ENCODE measurements at places on chromosomes 3 and 15.

- no peak for DNase-seq
- H3K36me3 ChIP-seq = no peaks in the 10 kb centered on the region
- no peaks in the 10 kb centered on the region for H3K27me3 ChIP-seq
- H3K4me1 ChIP-seq = no peaks in the 10 kb centered on the region
- no peak overlapping the region for H3K27ac ChIP-seq
These were observed 19.0 kb upstream of the CSTA start for GRCh38 chr3:122305818-122306621.

- H3K27ac ChIP-seq = no peak overlapping the region
- H3K4me3 ChIP-seq = no peak overlapping the region
- no peak for DNase-seq
- peaks cover 49% of the 10 kb centered on the region for H3K4me1 ChIP-seq
These were observed 17.5 kb downstream of the SLC9A9 start for GRCh38 chr3:143830786-143831185.

DNA sequence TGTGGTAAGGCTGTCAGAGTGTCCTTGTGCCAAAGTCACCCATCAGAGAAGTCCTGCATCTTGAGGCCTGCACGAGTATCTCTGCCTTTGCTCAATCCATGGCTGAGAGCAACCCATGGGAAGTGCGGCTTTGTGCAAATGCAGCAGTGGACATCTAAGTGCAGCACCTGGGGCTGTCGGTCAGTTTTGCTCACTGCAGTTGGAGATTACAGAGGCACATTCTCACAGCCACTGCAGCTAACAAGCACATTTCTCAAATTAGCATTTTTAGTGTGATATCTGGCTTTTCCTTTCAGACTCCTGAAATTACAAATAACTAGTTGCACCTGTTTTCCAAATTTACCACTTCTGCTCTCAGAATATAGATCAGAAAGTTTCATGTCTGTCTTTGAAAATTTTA lies 81.5 kb upstream of the DAZL start:
- no peaks in the 10 kb centered on the region for H3K4me1 ChIP-seq
- no peaks in the 10 kb centered on the region for H3K27me3 ChIP-seq
- no peaks in the 10 kb centered on the region for H3K36me3 ChIP-seq
- DNase-seq = no peak

GRCh38 chr3:135166266-135166825 lies 371.3 kb downstream of the EPHB1 start:
- no peak for DNase-seq
- H3K27ac ChIP-seq = no peak overlapping the region
- no peaks in the 10 kb centered on the region for H3K4me1 ChIP-seq
- no peak overlapping the region for H3K4me3 ChIP-seq

GRCh38 chr15:98746375-98747155 lies 98.2 kb downstream of the IGF1R start:
- H3K4me3 ChIP-seq = no peak overlapping the region
- no peak for DNase-seq
- no peak overlapping the region for H3K27ac ChIP-seq
- H3K36me3 ChIP-seq = no peaks in the 10 kb centered on the region

GRCh38 chr15:63820210-63820609 lies 13.5 kb downstream of the HERC1 start:
- H3K27me3 ChIP-seq = no peaks in the 10 kb centered on the region
- no peak overlapping the region for H3K4me3 ChIP-seq
- peaks cover 7% of the 10 kb centered on the region for H3K36me3 ChIP-seq
- H3K4me1 ChIP-seq = peaks cover 78% of the 10 kb centered on the region
- no peak for DNase-seq
- H3K27ac ChIP-seq = no peak overlapping the region

- H3K36me3 ChIP-seq = no peaks in the 10 kb centered on the region
- no peak for DNase-seq
- no peak overlapping the region for H3K27ac ChIP-seq
- no peak overlapping the region for H3K4me3 ChIP-seq
- peaks cover 93% of the 10 kb centered on the region for H3K27me3 ChIP-seq
These were observed 11.0 kb downstream of the ETV5 start for GRCh38 chr3:186097663-186098451.

GRCh38 chr15:51227940-51228732 lies 110.3 kb downstream of the CYP19A1 start:
- no peak for DNase-seq
- H3K27ac ChIP-seq = no peak overlapping the region
- H3K36me3 ChIP-seq = no peaks in the 10 kb centered on the region
- no peaks in the 10 kb centered on the region for H3K4me1 ChIP-seq
- no peak overlapping the region for H3K4me3 ChIP-seq
- peaks cover 21% of the 10 kb centered on the region for H3K27me3 ChIP-seq

- no peak for DNase-seq
- H3K4me3 ChIP-seq = no peak overlapping the region
- H3K27me3 ChIP-seq = no peaks in the 10 kb centered on the region
- no peak overlapping the region for H3K27ac ChIP-seq
- H3K36me3 ChIP-seq = no peaks in the 10 kb centered on the region
These were observed 130.1 kb downstream of the RYR3 start for GRCh38 chr15:33440900-33441299.

- DNase-seq = no peak
- H3K4me1 ChIP-seq = no peaks in the 10 kb centered on the region
- no peaks in the 10 kb centered on the region for H3K36me3 ChIP-seq
- H3K27me3 ChIP-seq = no peaks in the 10 kb centered on the region
- no peak overlapping the region for H3K4me3 ChIP-seq
- H3K27ac ChIP-seq = no peak overlapping the region
These were observed 77.3 kb downstream of the CPNE4 start for GRCh38 chr3:131957511-131957910.

DNA sequence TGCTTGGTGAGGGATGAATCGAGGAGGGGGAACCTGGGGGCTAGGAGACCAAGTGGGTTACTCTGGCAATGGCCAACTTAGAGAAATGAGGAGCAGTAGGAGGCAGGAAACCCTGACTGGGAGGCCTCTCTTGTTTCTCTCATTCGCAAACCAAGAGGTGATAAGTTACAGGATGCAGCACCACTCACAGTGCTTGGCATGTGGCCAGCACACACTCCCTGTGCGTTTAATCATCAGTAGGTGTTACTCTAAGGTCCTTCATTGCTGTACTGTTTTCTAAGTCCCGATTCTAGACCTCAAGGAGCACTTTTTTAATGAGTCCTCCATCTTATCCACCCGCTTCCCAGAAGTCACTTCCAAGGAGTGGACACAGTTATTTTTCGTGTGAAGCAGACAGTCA lies 314.1 kb upstream of the TRIM42 start:
- H3K36me3 ChIP-seq = no peaks in the 10 kb centered on the region
- no peaks in the 10 kb centered on the region for H3K4me1 ChIP-seq
- peaks cover 5% of the 10 kb centered on the region for H3K27me3 ChIP-seq
- H3K27ac ChIP-seq = no peak overlapping the region
- no peak overlapping the region for H3K4me3 ChIP-seq

DNA sequence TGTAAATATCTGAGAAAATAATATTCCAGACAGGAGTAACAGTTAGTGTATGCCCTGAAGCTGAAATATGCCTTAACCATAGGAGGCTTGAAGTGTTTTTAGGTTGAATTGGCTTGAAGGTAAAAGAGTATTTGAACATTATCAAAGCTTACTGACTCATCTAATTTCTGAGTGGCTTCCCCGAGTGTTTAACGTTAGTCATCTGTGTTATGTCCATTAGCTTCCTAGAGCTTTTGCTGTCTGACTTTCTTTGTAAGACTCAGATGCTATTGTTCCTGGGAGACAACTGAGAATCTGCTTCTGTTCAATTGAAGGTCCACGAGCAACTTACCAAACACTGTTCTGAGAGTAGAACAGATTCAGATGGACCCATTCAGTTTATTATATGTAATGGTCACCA lies 656.8 kb upstream of the NECTIN3 start:
- no peak overlapping the region for H3K4me3 ChIP-seq
- H3K4me1 ChIP-seq = no peaks in the 10 kb centered on the region
- DNase-seq = no peak
- H3K27ac ChIP-seq = no peak overlapping the region
- H3K27me3 ChIP-seq = peaks cover 9% of the 10 kb centered on the region

GRCh38 chr3:150783920-150784746 lies 21.2 kb upstream of the SIAH2 start:
- H3K4me1 ChIP-seq = peaks cover 6% of the 10 kb centered on the region
- peaks cover 1% of the 10 kb centered on the region for H3K36me3 ChIP-seq
- no peak for DNase-seq
- peaks cover 6% of the 10 kb centered on the region for H3K27me3 ChIP-seq

DNA sequence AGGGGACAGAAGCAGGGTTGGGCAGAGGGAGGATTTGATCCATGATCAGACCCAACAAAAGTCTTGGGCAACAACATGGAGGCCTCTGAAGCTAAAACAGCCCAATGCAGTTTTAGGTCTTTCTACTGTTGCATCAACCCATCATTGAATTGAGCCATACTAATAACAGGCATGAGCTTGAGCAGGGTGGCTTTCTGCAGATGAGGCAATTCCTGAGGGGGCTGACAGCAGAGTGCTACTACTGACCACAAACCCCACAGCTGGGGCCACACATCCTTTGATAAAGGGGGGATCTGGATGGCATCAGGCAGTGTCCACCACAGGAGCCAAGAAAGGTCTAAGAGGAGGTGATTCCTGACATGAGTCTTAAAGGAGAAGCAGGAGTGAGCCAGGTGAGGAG lies 517.0 kb upstream of the PPP2R3A start:
- peaks cover 3% of the 10 kb centered on the region for H3K36me3 ChIP-seq
- H3K27ac ChIP-seq = no peak overlapping the region
- DNase-seq = no peak
- H3K4me1 ChIP-seq = no peaks in the 10 kb centered on the region
- H3K27me3 ChIP-seq = no peaks in the 10 kb centered on the region
- H3K4me3 ChIP-seq = no peak overlapping the region

GRCh38 chr15:40182358-40183029 lies 21.6 kb downstream of the BUB1B start:
- H3K4me3 ChIP-seq = peak overlapping the region; percentile 45
- peaks cover 1% of the 10 kb centered on the region for H3K36me3 ChIP-seq
- no peak for DNase-seq
- H3K27me3 ChIP-seq = no peaks in the 10 kb centered on the region
- peak overlapping the region; percentile 88 for H3K27ac ChIP-seq

DNA sequence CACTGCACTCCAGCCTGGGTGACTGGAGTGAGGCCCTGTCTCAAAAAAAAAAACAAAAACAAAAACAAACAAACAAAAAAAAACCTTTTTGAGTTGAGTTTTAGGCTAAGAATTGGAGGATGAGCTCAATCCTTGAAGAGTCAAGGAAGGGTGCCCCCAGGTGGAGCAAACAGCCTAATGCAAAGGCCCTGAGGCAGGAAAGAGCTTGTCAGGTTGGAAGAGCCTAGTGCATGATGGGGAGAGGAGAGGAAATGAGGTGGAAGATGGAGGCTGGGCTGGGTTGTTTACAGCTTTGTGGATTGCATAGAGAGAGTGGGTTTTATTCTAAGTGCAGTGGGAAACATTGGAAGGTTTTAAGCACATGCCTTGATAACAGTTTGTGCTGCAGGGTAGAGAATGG lies 2.1 kb upstream of the SNX22 start:
- peaks cover 19% of the 10 kb centered on the region for H3K27me3 ChIP-seq
- DNase-seq = no peak
- no peak overlapping the region for H3K27ac ChIP-seq
- H3K4me3 ChIP-seq = peak overlapping the region; percentile 44

DNA sequence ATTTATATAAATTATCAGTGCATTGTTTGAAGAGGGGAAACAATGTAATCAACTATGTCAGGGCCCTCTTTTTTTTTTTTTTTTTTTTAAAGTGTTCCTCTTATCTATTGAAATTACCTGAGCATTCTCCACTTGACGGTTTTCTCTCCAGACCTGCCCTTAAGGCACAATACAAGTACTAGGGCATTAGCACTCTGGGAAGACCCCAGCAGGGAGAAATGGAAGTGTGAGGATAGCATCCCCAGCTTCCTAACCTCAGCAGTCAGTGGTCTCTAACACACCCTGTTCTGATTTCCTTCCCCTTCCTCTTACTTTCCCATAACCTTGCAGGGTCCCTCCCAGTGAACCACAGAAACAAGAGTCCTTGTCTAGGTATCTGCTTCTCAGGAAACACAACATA lies 458.3 kb upstream of the ARL6 start:
- no peak overlapping the region for H3K4me3 ChIP-seq
- H3K27ac ChIP-seq = no peak overlapping the region
- H3K27me3 ChIP-seq = no peaks in the 10 kb centered on the region
- H3K4me1 ChIP-seq = no peaks in the 10 kb centered on the region
- H3K36me3 ChIP-seq = no peaks in the 10 kb centered on the region

- no peaks in the 10 kb centered on the region for H3K36me3 ChIP-seq
- H3K27ac ChIP-seq = no peak overlapping the region
- H3K4me1 ChIP-seq = no peaks in the 10 kb centered on the region
- H3K27me3 ChIP-seq = peaks cover 46% of the 10 kb centered on the region
- H3K4me3 ChIP-seq = no peak overlapping the region
These were observed 8.4 kb upstream of the CHRNA3 start for GRCh38 chr15:78629031-78629715.

DNA sequence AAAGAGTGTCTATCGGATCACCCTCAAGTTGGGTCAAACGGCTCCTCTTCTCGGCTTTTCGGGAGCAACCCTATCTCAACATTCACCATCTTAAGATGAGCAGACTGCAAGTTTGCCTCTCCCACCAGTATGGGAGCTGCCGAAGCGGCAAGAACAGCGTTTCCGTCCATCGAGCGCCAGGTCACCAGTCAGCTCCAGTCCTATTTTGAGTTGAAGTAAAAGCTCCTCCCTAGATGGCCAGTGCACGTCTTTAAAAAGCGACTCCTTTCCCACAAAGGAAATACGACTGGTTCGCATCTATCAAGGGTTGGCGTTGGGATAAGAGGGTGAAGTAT lies 369 bp upstream of the U2SURP start:
- peak overlapping the region; percentile 92 for H3K4me3 ChIP-seq
- peaks cover 14% of the 10 kb centered on the region for H3K36me3 ChIP-seq
- no peak for DNase-seq
- H3K4me1 ChIP-seq = peaks cover 33% of the 10 kb centered on the region
- H3K27me3 ChIP-seq = no peaks in the 10 kb centered on the region
- peak overlapping the region; percentile 95 for H3K27ac ChIP-seq

- no peak overlapping the region for H3K27ac ChIP-seq
- peaks cover 10% of the 10 kb centered on the region for H3K4me1 ChIP-seq
- DNase-seq = peak; percentile 33
- H3K4me3 ChIP-seq = no peak overlapping the region
- peaks cover 44% of the 10 kb centered on the region for H3K27me3 ChIP-seq
- H3K36me3 ChIP-seq = no peaks in the 10 kb centered on the region
These were observed 138.8 kb upstream of the HACD2 start for GRCh38 chr3:123723522-123724168.

DNA sequence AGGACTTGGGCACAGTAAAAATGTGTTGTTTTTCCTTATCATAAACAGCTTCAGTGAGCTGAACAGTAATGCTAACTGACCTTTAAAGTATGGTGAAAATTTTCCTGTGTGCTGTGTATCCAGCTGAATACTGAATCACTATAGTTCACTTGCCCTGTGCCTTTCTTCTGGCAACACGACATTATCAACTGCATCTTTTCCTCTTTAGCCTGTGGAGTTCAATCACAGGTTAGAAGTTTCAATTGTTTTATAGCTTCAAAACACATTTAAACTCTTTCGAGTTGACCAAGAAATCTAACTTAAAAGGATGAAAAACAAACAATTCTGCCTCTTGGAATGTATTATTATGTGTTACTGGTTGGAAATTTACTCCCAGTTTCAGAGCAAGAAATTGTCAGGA lies 1120.7 kb upstream of the ALCAM start:
- no peak overlapping the region for H3K27ac ChIP-seq
- H3K27me3 ChIP-seq = no peaks in the 10 kb centered on the region
- no peak overlapping the region for H3K4me3 ChIP-seq
- H3K4me1 ChIP-seq = no peaks in the 10 kb centered on the region

Measured in central memory CD8-positive, alpha-beta T cell (primary cell).